GM12864 (cell line): ENCODE measurements at places on chromosomes 6 and 20.

DNA sequence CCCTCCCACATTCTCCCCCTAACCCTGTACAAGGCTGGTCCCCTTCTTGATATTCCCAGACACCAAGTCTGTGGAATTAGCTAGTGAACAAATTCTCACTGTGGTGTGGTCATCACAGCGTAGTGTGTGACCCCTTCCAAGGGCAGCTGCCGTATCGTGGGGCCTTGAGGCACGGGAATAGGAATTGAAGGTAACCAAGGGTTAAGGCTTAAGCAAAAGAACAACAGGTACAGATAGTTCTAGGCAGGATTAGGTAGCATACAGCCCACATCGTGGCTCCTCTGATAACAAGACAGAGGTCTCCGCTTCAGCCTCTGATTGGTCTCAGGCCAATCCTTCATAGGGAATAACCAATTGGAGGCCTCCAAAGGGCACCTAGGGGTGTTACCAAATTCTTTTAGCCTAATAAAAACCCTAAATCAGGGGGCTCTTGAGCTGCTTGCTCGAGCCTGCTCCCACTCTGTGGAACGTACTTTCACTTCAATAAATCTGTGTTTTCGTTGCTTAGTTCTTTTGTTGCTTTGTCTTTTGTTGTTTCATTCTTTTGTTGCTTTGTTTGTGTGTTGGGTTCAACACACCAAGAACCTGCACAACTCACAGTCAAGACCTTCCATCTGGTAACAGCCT lies 64.7 kb downstream of the GPR6 start:
- no peak for DNase-seq

DNA sequence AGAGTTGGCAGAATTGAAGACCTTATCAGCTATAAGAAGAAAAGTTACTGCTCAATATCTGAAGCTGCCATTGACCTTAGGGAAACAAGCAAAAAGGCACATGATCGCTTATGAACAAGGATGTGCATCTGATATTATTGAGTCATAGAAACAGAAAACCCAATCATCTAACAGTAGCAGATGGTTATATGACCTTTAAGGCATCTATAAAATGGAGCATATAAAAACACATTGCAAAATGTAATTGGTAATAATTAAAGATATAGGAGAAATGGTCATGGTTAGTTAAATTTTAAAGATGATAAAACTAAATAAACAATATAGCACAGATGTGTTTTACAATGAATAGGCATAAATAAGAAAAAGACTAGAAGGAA lies 260.1 kb upstream of the TAB2 start:
- no peak for DNase-seq

DNA sequence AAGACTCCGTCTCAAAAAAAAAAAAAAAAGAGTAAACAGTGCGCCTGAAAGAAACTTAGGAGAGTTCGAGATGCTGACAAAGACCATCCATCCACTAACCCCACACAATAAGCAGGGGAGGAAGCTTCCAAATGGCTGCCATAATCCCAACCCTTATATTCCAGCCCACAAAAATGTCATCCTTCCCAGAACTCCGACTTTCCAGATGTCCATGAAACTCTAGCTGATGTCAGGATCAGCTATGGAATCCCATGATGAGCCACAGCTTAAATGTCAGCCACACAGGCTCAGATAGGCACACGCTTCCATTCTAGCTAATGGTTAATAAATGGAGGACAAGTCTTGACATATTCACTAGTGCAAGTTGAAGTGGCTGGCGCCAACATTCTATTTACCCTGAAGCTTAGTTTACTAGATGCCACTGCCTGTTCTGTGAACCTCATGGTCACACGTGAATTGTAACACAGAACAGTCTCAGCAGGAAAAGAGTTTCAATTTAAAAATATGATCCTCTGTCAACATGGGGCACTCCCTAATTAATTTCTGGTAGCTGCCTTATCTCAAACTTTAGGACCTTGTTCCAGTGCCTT lies 75.5 kb downstream of the FOXF2 start:
- no peak for DNase-seq

GRCh38 chr20:33697129-33697528 lies 10.9 kb upstream of the E2F1 start:
- DNase-seq: no peak

DNA sequence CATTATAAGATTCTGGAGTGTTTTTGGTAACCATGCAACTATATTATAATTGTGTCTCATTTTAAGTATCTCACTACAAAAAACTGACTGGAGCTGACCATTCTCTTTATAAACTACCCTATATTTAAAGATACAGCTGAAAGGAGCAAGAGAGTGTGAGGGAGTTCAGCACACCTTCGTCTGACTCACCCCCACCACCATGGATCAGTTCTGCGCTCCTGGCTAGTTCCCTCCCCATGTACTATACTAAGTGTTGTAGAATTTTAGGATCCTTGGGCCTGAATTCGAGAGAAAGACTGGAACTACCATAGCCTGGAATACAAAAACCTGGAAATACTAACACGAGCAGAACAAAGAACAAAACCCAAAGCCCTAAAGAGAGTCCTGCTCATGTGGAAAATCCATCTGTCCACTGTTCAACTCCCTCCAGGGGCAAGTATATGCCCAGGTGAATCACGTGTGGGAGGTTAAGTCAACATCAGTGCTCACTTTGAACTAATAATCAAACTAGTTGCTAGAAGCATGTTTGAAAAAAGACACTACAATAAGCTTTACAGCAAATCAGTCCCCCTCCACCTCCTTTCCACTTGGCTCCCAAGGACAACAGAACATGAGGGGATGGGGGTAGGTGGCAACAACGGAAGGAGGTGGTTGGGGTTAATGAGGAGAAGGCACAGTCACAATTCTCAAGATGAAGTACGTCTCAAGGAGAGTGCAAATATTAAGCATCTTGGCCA lies 46.8 kb downstream of the ELOVL5 start:
- no peak for DNase-seq

- DNase-seq: no peak
These were observed 201.5 kb upstream of the RNF24 start for GRCh38 chr20:4216866-4217265.

- no peak for DNase-seq
These were observed 584 bp downstream of the PTK7 start for GRCh38 chr6:43076464-43077332.

- no peak for DNase-seq
These were observed 12.4 kb downstream of the TFB1M start for GRCh38 chr6:155301867-155302266.

GRCh38 chr6:72286911-72287311 lies 335.0 kb upstream of the KCNQ5 start:
- DNase-seq: no peak

DNA sequence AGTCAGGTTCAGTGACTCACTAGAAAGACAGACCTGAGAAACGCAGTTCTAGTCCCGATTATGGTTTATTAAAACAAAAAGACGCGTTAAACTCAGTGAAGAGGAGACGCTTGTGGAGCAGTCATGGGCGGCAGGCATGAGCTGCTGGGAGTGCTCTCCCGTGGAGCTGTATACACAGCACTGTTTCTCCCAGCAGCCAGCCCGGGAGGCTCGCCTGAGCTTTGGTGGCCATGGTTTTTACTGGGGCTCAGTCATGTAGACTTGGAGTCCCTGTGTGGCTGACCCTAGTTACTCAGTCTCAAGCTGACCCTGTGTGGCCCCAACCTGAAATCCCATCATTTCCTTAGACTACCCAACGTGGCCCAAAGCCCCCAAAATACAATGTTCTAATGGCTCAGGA lies 41.2 kb upstream of the BHLHE23 start:
- no peak for DNase-seq

GRCh38 chr6:44298055-44298803 lies 14.9 kb downstream of the AARS2 start:
- DNase-seq: no peak

GRCh38 chr6:16146028-16146427 lies 17.1 kb downstream of the MYLIP start:
- DNase-seq: no peak

GRCh38 chr20:63309261-63310071 lies 16.5 kb downstream of the COL20A1 start:
- no peak for DNase-seq

DNA sequence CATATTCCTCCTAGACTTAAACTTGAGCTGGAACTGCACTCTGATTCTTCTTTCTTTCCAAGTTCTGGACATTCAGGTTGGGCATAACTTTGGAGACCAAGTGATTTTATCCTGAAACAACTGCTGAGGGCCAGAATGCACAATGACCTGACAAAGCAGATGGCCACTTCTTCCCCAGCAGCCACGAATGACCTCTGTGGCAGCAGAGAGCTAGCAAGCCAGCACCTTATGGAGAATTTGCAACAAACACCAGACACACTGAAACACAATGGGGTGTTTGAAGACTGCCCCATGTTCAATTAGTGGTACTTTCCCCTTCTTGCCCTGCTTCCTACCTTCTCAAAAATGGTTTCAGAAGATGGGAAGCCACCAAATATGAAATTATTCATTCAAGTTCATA lies 4.2 kb upstream of the TENT5A start:
- DNase-seq: no peak

DNA sequence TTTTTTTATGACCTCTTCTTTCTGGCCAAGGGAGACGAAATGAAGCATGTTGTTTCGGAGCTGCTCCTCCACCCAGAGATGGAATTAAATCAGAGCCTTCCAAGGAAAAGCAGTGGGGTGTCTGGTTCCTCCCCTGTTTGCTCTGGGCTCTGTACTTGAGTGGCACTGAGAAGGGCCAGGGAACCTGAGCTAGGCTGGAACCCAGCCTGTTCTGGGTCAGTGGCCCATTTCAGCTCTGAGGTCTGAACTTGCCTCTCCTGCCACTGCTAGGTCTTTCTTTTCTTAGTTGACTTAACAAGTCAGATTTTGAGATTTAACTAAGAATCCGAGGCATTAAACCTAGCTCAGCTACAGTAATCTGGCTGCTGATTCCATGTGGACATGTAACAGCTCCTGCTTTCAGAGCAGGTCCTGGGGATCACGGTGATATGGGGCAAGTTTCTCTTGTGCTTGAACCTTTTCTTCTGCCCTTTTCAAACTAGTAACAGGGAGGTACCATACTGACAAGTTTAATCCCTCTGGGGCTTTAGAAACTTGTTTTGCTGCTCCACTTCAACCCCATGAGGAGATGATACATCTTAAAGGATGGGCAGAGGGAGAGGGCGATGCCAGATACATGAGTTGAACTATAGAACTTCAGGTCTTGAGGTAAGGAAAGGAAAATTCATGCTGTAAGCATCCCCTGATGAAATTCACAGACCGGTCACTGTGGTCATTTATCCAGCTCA lies 101.1 kb downstream of the SLC24A3 start:
- DNase-seq: no peak

DNA sequence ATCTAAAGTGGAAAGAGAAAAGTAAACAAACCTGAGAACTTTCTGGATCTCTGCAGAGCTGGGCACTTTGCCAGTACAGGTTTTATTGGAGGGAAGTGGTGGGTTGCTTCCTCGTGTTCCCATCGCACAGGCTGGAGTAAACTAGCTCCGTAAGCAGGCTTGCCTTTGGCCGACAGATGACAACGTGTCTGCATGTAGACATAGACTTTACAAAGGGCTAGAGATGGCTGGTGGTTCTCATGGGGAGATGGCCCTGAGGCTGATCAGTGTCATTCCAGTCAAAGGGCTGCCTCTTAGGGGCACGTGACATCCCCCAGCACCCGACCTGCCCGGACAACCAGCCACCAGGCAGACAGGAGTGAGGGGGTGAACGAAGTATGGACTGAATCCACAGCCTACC lies 98.8 kb downstream of the YTHDF1 start:
- DNase-seq: no peak

GRCh38 chr6:13066050-13066449 lies 262.3 kb downstream of the TBC1D7 start:
- no peak for DNase-seq

DNA sequence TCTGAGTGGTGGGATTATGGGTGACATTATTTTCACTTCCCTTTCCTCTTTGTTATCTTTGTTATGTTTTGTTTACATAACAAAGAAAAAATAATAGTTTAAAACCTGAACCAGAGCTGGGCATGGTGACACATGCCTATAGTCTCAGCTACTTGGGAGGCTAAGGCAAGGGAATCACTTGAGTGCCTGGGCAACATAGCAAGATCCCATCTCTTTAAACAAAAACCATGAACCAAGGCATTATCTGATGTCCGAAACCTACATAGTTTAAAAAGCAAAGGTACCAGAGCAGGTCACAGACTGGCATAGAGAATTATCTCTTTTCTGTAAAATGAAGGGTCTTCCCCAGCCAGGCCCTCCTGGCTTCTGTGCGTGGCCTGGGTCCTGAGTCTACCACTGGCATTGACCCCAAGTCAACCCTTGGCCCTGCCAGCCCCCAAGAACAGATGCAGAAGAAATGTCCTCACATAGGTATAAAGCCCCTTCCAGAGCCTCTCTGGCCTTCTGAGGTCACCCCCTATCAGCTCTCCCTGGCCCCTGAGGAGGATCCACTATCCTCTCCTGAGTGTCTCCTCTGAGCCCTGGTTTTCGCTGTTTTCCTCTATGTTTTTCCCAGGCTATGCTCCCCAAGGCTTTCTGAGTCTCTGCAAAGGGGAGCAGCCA lies 81.3 kb downstream of the TRERF1 start:
- DNase-seq: no peak

- no peak for DNase-seq
These were observed 302.2 kb upstream of the GJE1 start for GRCh38 chr6:141830530-141830929.

DNA sequence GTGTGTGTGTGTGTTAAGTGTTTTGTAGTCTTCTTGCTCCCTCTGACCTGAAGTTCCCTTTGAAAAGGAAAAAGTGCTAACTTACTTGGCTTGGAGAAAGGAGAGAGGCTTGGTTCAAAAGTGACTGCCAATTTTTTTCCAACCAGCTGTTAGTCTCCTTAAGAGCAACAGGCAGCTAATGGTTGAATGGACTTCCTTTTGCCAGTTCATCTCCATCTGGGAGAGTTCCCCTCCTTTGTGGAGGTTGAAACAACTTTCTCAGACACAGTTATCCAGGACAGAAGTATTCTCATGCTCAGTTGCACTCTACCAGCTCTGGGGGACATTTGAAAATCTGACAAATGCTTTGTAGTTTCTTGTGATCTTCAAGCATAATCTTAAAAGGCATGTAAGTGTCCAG lies 4.5 kb downstream of the RIPOR2 start:
- DNase-seq: no peak
